Left hindlimb (tissue), 1 donor: ENCODE measurements at places on chromosomes 1 and 21.
A peak's percentile ranks its signal among the peaks of the same experiment; 100 is the strongest.

DNA sequence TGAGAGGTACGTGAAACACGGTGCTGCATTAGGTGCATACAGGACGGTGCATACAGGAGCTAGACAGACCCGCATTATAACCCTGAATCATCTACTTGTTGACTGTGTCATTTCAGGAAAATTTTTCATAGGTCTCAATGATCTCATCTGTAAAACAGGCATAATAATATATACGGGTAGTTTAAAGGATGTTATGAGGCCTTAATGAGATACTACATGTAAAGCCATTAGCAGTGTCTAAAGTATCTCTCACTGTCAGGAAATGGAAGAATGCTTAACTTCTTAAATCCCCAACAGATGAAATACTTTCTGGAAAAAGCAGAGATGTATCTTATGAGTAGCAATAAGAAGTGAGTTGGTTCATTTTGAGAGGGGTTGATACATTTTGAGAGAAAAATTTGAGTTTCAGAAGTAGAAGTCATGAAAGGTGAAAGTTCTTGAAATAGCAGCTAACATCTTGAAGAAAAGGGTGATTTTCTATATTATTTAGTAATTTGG lies 669.6 kb downstream of the PTPRC start:
- no peak for DNase-seq

DNA sequence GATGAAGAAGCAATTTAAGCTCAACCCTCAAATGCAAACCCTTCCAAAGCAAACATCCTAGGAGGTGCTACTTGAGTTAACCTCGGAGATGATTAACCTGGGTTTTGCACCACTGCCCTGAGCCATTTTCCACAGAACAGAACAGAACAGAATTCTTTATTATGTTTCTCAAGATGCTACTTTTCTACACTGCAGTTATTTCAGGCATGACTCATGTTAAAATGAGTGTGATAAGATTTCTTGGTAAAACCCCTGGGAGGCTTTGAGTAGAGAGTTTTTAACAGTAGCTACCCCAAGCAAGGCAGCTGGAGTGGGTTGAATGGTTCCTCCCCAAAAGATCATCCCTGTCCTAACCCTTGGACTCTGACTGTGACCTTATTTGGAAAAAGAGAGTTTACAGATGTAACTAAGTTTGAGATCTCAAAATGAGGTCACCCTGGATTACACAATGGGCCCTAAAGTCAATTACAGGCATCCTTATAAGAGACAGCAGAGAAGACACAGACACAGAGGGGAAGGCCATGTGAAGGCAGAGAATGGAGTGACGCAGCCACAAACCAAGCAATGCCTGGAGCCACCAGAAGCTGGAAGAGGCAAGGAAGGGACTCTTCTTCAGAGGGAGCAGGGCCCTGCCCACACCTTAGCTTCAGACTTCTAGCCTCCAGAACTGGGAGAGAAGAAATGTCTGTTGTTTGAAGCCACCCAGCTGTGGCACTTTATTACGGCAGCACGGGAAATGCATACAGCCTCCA lies 153.4 kb downstream of the ETS2 start:
- DNase-seq, result no peak

GRCh38 chr1:205508227-205508714 lies 3.8 kb downstream of the CDK18 start:
- no peak for DNase-seq

GRCh38 chr1:15918962-15919715 lies 56.8 kb downstream of the ZBTB17 start:
- no peak for DNase-seq

GRCh38 chr1:179141592-179142251 lies 59.9 kb downstream of the TOR3A start:
- no peak for DNase-seq

- no peak for DNase-seq
Observed at GRCh38 chr1:184943998-184944397, 30.3 kb downstream of the NIBAN1 start.

DNA sequence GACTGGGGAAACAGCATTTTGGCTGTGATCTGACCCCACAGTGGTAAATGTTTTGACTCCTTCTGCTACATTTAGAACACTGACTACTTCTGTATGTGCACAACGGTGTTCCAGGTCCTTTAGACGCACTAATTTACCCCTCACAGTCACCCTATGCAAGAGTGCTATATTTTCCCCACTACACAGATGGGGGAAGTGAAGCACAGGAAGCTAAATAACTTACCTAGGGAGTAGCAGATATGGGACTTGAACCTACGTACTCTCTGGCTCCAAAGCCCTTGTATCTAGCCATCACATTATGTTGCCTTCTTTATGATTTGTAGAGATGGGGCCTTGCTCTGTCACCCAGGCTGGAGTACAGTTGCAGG lies 49.3 kb downstream of the GADD45A start:
- DNase-seq, result no peak

DNA sequence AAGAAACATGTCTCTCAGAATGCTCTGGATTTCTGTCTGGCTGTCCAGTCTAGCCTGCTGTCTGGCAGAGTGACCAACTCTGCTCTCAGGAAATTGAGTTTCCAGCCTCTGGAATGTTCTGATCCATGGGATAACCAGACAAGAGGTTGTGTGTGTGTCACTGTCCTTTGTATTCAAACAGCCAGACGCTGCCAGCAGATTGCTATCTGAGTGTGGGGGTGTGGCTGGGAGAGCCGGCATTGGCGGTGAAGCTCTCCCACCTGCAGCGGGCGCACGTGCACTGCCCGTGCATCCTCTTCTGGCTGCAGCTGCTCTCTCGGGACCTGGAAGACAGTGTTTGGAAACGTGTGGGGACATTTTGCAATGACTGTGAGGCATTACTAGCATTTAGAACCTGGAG lies 26.1 kb downstream of the PKP1 start:
- peak; percentile 68 for DNase-seq

DNA sequence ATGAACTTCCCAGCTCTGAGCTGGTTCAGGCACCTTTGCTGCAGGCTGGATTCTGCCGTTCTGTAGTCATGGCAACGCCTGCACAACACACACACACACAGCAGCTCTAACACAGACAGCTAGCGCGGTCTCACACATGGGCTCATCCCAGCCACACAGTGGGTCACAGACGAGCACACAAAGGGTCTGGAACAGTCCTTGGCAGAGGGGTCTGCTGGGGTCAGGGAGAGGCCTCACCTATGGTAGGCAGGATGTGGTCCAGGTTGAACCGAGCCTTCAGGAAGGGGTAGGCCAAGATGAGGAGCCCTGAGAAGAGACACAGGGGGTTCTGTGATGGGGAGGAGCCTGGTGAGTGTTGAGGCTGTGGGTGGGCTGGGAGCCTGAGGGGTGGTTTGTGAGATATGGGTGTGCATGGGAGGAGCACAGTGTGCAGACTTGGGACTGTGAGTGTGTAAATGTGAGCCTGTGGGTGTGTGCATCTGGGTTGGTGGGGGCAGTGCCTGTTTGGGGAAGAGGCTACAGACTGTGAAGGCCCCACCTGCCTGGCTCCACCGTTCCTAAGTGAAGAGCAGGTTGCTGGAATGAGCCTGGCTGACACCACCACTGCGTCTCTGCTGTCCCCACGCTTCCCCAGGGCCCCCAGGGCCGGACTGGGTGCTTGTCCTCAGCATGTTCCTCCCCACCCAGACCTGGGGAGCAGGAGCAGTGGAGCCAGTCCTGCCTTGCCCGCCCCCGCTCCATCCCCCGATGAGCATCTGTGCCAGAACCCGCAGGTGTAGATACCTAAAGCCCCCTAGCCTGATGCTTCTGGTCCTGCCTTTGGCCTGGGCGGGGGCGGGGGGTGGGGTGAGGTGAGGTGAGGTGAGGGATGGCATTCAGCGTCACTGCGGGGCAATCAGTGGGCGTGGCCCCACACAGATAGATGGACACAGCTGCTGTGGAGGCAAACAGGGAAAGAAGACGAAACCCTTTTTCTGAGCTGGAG lies 1.5 kb downstream of the KNCN start:
- DNase-seq, result peak; percentile 60

- DNase-seq, result no peak
Observed at GRCh38 chr21:15203740-15204139, 138.9 kb upstream of the NRIP1 start.

DNA sequence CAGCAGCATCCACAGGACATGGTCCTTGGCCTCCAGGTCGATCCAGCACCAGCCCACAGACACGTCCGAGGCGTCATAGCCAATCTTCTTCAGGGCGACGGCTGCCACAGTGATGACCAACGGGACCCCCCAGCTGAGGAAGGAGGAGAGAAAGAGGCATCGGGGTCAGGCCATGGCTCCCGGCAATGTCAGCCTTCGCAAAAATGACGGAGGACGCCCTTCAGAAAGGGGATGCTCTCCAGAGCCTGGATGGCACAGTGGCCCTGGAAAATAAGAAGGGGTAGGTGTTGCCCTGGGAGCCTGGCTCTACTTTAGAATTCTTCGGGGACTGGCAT lies 17.6 kb downstream of the GPR157 start:
- no peak for DNase-seq

DNA sequence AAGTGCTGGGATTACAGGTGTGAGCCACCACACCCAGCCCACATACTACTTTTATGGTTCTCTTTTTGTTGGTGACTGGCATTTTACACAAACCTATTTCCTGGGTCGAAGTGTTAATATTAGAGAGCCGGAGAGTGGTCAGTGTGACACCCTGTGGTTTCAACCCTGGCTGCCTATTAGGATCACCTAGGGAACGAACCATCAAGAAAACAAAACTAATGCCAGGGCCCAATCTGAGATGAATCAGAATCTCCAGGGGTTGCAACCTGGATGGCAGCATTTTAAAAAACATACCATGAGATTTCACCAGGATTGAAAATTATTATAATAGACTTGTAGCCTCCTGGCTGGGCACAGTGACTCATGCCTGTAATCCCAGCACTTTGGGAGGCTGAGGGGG lies 6.1 kb downstream of the MRPS21 start:
- no peak for DNase-seq

- no peak for DNase-seq
Observed at GRCh38 chr1:67855961-67856360, 22.7 kb upstream of the GNG12 start.

DNA sequence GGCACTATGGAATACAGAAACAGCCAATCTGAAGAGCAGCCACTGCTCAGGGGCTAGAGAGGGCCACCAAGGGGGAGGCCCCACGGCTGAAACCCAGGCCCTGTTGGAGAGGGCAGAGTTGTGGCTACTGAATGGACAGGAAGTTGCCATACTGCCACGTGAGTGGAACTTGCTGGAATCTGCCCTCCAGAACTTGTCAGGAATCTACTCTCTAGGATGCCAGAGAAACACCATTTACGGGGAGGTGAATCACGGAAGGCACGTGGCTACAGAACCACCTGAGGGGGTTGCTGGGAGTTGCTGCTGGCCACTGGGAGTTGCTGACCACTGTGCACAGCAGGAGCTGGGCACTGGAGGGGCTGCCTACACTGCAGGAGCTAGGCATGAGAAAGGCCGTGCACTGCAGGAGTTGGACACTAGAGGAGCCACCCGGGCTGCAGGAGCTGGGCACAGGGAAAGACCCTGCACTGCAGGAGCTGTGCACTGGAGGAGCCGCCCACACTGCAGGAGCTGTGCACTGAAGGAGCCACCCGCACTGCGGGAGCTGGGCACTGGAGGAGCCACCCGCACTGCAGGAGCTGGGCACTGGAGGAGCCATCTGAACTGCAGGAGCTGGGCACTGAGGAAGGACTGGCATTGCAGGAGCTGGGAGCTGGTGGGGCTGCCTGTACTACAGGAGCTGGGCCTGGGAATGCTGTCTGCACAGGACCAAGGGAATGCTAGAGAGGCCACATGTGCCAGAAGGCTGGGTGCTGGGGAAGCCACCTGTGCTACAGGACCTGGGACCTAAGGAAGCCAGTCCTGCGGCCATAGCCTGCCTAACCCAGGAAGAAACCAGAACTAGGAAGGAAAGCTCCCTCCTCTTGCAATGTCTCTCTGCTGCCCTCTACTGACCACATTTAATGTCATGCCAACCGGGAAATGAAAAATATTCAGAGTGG lies 343.4 kb downstream of the MATN1 start:
- DNase-seq, result peak; percentile 52
